ENCODE measurements at places on chromosomes 6 and 20.

DNA sequence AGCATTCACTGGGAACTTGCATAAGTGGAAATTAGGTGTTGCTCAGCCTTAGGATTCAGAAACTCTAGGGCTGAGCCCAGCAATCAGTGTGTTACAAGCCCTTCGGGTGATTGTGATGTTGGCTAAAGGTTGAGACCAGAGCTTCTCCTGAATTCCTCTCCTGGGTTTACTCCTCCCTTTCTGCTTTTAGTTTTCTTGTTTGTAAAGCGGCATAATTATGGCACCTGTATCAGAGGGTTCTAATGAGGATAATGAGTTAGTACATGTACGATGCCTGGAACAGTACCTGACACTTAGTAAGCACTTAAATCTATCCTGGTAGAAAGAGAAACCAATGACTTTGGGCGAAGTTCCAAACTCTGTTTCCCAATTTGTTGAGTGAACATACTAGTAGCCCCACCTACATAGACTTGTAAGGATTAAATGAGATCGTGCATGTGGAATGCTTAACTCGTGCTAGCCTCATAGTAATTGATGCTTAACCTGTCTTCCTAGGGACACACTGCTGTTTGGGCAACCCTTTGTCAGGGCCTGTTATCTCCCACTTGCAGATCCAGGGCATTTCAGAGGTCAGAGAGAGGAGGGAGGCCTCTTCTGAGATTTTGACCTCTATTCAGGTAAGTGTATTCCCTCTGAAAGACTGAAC is 932 bp upstream of the EZR start:
- H3K4me3 ChIP-seq, result no peak overlapping the region
- peaks cover 22% of the 10 kb centered on the region for H3K4me1 ChIP-seq
- no peaks in the 10 kb centered on the region for H3K27me3 ChIP-seq

DNA sequence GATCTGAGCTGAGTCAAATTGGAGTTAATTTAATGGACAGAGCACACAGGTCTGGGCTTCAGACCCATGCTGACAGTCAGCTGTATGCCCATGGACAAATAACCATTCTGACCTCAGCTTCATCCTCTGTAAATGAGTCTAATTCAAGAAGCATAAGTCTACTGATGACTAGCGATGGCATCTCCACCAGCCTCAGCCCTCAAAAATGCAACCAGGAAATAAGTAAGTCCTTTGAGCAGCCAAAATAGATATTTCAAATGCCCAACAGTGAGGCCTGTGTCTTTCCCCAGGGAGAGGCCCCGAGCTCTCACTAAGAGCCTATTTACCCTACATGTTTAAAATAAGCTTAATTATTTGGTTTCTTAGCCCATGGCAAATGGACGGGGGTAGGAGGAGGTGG is 114.2 kb upstream of the MTHFD1L start:
- no peaks in the 10 kb centered on the region for H3K4me1 ChIP-seq
- no peaks in the 10 kb centered on the region for H3K36me3 ChIP-seq
- no peaks in the 10 kb centered on the region for H3K27me3 ChIP-seq
- H3K4me3 ChIP-seq, result no peak overlapping the region
- H3K27ac ChIP-seq, result no peak overlapping the region

DNA sequence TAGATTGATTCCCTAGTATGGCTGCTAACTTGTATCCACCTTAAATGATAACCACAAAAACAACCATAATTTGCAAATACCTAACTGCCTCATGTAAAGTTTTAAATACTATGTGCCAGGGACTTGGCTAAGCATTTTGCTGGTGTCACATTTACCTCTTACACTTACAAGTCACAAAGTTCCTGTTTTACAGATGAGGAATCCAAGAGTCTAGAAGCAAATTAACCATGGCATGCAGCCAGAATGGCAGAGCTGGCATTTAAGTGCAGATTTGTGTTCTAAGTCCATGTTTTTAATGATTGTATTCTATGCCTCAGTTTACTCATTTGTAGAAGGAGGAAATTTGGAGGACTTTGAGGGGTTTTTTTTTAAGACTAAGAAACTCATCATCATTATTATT is 696.7 kb downstream of the PTPRT start:
- H3K36me3 ChIP-seq, result no peaks in the 10 kb centered on the region
- H3K27ac ChIP-seq, result no peak overlapping the region
- no peak for DNase-seq
- H3K27me3 ChIP-seq, result no peaks in the 10 kb centered on the region
- H3K4me1 ChIP-seq, result no peaks in the 10 kb centered on the region

GRCh38 chr6:111872401-111873177 is 663 bp downstream of the FYN start:
- H3K27me3 ChIP-seq, result peaks cover 51% of the 10 kb centered on the region
- DNase-seq, result peak; percentile 46
- no peaks in the 10 kb centered on the region for H3K36me3 ChIP-seq
- H3K4me1 ChIP-seq, result no peaks in the 10 kb centered on the region
- peak overlapping the region; percentile 69 for H3K27ac ChIP-seq

- no peak overlapping the region for H3K4me3 ChIP-seq
- no peaks in the 10 kb centered on the region for H3K27me3 ChIP-seq
- no peak for DNase-seq
- H3K27ac ChIP-seq, result no peak overlapping the region
- H3K36me3 ChIP-seq, result peaks cover 1% of the 10 kb centered on the region
Measured at GRCh38 chr6:143160015-143160414, 99.3 kb downstream of the AIG1 start.

DNA sequence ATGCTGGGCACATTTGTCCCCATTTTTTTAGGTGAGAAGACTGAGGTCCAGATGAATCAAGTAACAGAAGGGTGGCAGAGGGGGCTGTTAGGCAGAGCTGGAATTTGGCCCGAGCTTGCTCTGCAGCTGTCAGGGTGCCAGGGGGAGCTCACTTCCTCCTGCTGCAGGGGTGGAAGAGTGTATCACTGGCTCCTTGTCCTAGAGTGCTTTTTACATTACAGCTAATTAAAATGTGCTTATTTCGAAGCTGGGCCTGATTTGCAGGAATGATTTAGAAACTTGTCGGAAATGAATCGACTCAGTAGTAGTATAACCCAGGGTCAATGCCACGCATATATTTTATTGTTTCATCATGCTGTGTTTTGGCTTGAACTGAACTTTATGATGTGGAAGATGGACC is 11.1 kb downstream of the TOX2 start:
- peaks cover 20% of the 10 kb centered on the region for H3K4me1 ChIP-seq
- DNase-seq, result peak; percentile 68
- no peak overlapping the region for H3K4me3 ChIP-seq

GRCh38 chr6:17485181-17485580 is 91.8 kb downstream of the CAP2 start:
- no peaks in the 10 kb centered on the region for H3K27me3 ChIP-seq
- no peak overlapping the region for H3K27ac ChIP-seq
- no peaks in the 10 kb centered on the region for H3K36me3 ChIP-seq
- no peaks in the 10 kb centered on the region for H3K4me1 ChIP-seq
- no peak overlapping the region for H3K4me3 ChIP-seq
- no peak for DNase-seq

DNA sequence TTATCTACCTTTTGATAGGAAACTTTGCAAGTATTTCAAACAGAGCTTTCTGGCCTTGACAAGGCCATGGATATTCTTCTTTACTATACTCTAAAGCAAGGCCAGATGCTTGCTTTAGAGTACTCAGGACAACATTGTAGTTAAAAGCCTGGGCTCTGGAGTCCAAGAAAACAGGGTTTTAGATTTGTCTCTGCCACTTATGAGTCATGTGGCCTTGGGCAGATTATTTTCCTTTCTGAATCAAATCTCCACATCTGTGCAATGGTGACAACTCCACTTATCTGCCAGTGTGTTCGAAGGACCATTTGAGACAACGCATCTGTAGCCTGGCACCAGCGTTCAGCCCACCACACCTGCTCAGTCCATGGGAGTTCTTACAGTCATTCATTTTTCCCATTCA is 265.9 kb upstream of the RIN2 start:
- H3K4me3 ChIP-seq, result no peak overlapping the region
- H3K4me1 ChIP-seq, result no peaks in the 10 kb centered on the region
- H3K27ac ChIP-seq, result no peak overlapping the region
- no peaks in the 10 kb centered on the region for H3K36me3 ChIP-seq
- no peaks in the 10 kb centered on the region for H3K27me3 ChIP-seq

GRCh38 chr6:56949925-56950495 is 4.9 kb upstream of the BEND6 start:
- no peaks in the 10 kb centered on the region for H3K4me1 ChIP-seq
- no peak for DNase-seq
- H3K27me3 ChIP-seq, result peaks cover 12% of the 10 kb centered on the region
- no peaks in the 10 kb centered on the region for H3K36me3 ChIP-seq
- H3K27ac ChIP-seq, result no peak overlapping the region

GRCh38 chr6:37239950-37240713 is 17.4 kb upstream of the TBC1D22B start:
- peak overlapping the region; percentile 72 for H3K27ac ChIP-seq
- H3K4me1 ChIP-seq, result peaks cover 14% of the 10 kb centered on the region
- H3K4me3 ChIP-seq, result no peak overlapping the region
- DNase-seq, result peak; percentile 84
- no peaks in the 10 kb centered on the region for H3K36me3 ChIP-seq

GRCh38 chr20:967796-968742 is 34.0 kb downstream of the RSPO4 start:
- H3K36me3 ChIP-seq, result no peaks in the 10 kb centered on the region
- no peak for DNase-seq
- no peaks in the 10 kb centered on the region for H3K4me1 ChIP-seq
- no peak overlapping the region for H3K4me3 ChIP-seq
- H3K27me3 ChIP-seq, result no peaks in the 10 kb centered on the region

- DNase-seq, result no peak
- H3K27me3 ChIP-seq, result no peaks in the 10 kb centered on the region
- no peak overlapping the region for H3K27ac ChIP-seq
- H3K4me1 ChIP-seq, result no peaks in the 10 kb centered on the region
- no peak overlapping the region for H3K4me3 ChIP-seq
Measured at GRCh38 chr6:139955366-139956155, 581.1 kb upstream of the CITED2 start.

DNA sequence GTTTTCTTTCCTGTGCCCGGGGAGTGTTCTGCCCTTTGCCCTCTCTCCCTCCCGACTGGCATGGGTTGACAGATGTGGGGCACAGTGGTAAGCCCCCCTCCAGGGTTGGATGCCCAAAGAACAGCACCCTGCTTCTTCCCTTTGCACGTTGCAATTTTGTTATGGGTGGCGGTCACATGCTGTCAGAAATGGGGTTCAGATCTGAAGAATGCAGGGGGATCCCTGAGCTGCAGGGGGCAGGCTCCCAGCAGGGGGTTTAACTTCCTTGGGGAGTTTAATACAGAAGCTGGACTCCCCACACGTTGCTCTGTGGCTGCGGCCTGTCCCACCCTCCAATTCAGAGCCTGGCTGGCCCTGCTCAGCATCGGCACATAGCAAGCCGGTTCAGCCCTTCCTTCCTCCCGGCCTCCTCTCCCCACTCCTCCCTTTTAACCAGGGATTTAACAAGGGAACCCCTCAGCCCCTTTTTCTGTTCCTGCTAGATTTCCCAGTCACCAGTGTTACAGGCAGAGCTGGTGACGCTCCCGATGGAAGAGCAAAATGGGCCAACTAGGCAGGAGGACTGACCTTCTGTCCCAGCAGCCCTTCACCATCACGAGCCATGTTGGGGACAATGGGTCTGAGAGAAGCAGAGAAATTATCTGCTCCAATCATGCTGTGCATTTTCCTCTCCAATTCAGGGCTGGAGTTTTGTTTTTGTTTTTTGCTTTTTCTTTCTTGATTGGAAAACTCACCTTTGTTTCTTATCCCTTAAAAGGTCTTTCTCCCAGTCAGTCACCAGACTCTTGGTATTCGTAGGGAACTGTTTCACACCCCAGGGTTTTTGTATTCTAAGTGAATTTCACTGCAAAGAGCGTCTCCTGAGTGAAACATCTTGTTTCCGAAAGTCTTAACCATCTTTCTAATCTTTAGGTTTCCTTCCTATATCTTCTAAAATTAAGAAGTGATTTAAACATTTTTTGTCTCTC is 6.8 kb downstream of the FOXF2 start:
- no peak overlapping the region for H3K4me3 ChIP-seq
- peaks cover 59% of the 10 kb centered on the region for H3K27me3 ChIP-seq
- H3K4me1 ChIP-seq, result peaks cover 12% of the 10 kb centered on the region

DNA sequence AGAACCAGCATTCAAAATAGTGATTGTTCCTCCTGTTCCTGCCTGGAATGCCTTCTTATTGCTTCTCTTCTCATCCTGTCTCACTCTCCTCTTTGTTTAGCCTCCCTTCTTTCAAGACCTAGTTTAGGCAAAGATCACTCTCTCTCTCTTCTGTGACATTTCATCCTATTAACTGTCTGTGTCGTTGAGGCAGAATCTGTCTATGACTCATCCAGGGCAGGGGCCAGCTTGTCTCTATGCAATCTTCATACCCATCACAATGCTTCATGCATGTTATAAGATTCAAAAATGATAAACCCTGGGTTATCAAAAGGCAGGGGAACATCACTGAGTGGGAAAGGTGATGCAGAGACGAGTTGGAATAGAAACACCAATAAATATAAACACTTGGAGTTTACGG is 32.2 kb upstream of the FOXA2 start:
- no peaks in the 10 kb centered on the region for H3K36me3 ChIP-seq
- DNase-seq, result no peak
- no peak overlapping the region for H3K4me3 ChIP-seq
- H3K27ac ChIP-seq, result no peak overlapping the region

GRCh38 chr20:32605167-32605656 is 20.1 kb upstream of the NOL4L start:
- H3K27me3 ChIP-seq, result peaks cover 7% of the 10 kb centered on the region
- peaks cover 3% of the 10 kb centered on the region for H3K4me1 ChIP-seq
- no peak overlapping the region for H3K4me3 ChIP-seq
- no peaks in the 10 kb centered on the region for H3K36me3 ChIP-seq
- H3K27ac ChIP-seq, result no peak overlapping the region
- peak; percentile 33 for DNase-seq

GRCh38 chr20:54078296-54078984 is 8.0 kb upstream of the BCAS1 start:
- H3K27ac ChIP-seq, result peak overlapping the region; percentile 64
- no peak overlapping the region for H3K4me3 ChIP-seq
- DNase-seq, result no peak
- H3K4me1 ChIP-seq, result peaks cover 5% of the 10 kb centered on the region

DNA sequence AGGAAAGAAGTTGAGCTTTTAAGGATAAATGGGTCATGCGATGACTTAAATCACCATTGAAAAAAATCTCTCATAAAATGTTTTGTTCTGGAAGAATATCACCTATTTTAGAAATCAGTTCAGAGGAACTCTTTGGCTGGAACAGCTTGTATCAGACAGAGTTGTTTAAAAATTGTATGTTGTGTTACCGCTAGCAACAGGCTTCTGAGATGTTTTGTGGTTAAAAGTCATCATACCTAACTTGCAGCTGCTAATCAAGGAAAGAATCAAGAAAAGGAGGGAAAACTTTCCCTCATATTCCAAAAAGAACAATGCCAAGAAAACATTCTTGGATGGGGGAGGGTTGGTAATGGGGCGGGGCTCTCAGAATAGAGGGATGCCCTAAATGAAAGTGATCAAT is 220.7 kb upstream of the CITED2 start:
- no peaks in the 10 kb centered on the region for H3K36me3 ChIP-seq
- H3K4me1 ChIP-seq, result peaks cover 12% of the 10 kb centered on the region
- no peaks in the 10 kb centered on the region for H3K27me3 ChIP-seq
- H3K4me3 ChIP-seq, result no peak overlapping the region

DNA sequence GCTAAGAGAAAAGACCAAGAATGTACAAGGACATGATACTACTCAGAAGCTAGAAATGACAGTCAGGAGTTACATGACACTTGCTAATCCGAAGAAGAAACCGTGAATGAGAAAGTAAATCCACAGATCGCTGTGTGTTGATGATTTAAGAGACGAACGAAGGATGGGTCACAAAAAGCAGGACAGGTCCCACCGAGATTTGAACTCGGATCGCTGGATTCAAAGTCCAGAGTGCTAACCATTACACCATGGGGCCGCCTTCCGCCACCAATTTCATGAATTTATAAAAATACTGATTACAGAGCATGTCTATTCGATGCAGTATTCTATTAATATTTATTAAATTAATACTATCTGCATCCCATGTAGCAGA is 54.0 kb upstream of the BTN3A2 start:
- H3K27me3 ChIP-seq, result no peaks in the 10 kb centered on the region
- H3K36me3 ChIP-seq, result no peaks in the 10 kb centered on the region
- no peak overlapping the region for H3K27ac ChIP-seq
- no peak for DNase-seq
